ENCODE measurements at places on chromosomes 5 and 9.
A peak's percentile ranks its signal among the peaks of the same experiment; 100 is the strongest.

GRCh38 chr9:73151653-73152542 is at the start of gene ANXA1:
TSS of gene ANXA1 (plus strand) at chr9:73151865. CDS start at chr9:73158536, 6,671 bp downstream.
- peak; percentile 92 for DNase-seq

GRCh38 chr9:123420592-123421111 is 64.7 kb downstream of the CRB2 start:
- no peak for DNase-seq

- DNase-seq = peak; percentile 73
Observed at GRCh38 chr9:17600962-17601593, 22.2 kb downstream of the SH3GL2 start.

DNA sequence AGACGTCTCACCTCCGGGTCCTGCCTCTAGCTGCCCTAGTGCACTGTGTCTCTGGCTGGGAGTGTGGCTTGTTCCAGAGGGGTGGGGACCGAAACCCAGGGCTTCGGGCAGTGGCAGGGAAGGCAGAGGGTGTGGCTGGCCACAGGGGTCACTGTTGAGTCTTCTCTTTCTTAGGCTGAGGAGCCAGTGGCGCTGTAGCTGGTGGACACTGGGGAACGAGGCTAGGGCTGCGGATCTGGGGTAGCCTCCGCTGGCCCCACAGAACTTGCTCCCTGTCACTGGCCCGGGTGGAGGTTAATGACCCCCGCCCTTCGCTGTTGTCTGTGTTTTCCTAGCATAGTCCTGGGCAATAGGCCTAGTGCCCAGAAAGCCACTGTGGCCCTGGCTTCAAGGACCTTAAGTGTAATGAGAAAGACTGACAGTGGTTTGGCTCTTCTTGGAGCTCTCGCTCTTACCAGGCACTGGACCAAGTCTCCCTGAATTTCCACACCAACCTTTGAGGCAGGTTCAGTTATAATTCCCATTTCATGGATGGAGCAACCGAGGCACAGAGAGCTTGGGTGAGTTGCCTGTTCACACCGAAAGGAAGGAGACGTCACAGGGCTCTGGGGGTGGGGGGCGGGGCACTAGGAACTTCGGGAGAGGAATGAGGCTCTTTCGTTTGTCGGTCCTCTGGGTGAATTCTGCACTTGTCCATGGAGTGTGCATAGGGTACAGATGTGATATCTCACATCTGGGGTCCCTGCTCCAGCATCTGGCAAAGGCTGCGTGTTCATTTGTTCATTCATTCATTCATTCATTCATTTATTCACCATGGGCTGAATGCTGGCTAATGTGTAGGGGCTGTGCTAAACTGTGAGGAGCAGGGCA is 4.8 kb upstream of the IER5L start:
- peak; percentile 27 for DNase-seq

GRCh38 chr9:95116002-95116807 is 201.3 kb downstream of the FANCC start:
- no peak for DNase-seq

DNA sequence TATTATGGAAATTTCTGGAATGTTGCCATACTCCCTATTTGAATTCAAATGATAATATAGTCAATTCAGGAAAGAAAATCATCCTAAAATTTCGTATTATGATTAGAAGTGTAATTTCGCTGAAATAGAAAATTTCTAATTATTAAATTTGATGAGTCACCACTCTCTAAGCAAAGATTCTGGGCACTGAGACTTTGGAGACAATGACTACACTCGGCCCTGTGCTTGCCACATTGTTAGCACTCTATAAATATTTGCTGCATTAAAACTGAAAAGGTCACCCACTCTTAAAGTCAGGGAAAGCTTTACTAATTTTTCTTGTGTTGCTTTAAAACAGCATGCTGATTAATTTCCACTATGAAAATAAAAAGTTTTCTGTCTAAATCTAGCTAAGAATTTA is 240.3 kb downstream of the TLE4 start:
- DNase-seq = no peak

DNA sequence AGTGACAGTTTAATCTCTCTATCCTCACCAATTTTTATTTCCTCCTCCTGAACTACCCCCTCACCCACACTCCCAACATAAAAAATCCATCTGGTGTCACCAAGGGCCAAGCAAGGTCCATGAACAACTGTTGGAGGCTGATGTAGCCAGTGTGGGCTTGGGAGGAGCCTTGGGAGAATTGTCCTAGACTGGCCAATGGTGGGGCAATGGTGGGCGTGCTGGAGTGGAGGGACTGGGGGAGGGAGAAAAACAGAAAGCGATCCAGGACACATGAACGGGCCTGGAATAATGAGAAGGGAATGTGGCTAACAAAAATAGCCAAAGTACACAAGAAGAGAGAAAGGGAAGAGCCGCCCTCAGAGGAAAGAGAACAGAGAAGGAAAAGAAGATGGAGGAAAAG is 272.6 kb downstream of the ENC1 start:
- no peak for DNase-seq

DNA sequence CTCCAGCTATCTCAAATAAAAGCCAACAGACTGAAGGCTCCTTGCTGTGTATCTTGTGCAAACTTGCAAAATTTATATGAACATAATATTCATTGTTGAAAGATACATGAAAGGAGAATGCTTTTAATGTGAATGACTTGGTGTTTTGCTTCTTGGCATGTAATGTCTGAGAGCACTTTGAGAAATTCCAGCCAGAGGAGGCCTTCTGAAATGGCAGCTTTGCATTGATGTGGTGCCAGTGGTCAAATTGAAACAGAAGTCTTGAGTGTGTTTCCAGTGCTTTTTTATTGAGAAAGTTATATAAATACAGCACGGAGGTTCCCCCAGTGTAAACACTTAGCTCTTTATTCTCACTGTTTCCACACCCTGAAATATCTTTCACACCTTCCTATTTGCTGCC is 182.1 kb downstream of the ADCY2 start:
- DNase-seq = no peak

- DNase-seq = no peak
Observed at GRCh38 chr5:94920570-94920969, 302.1 kb downstream of the SLF1 start.

DNA sequence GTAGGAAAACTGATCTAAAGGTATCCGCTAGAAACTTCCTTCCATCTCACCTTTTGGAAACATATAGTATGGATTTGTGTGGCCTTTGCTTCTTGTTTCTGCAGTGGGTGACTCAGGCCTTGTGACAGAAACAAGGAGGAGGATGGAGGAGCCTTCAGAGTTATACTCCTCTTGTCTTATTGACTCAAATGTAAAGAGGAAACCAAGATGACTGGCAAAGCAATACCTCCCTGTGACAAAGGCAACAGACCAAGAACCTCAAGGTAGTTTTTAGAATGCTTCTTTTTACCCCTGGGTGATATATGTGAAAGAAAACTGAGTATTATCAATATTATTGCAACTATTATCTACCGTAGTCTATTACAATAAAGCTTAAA is 123.3 kb upstream of the SLIT3 start:
- no peak for DNase-seq

DNA sequence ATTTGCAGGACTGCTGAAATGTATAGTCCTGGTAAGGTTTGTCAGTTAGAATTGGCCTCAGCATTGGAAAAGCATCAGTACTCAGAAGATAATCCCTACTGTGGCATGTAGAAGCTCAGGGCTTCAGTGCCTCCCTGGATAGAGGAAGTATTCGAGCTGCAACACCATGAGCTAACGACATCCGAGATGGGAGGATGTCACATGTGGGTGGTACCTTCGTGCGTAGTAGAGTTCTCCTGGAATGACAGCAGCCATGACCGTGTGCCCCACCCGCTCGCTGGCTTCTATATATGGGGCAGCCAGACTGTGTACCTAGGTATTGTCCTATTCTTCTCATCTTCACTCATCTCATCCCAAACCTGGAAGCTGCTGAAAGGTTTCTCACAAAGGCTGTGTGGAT is 345.8 kb upstream of the KLF9 start:
- DNase-seq = no peak

DNA sequence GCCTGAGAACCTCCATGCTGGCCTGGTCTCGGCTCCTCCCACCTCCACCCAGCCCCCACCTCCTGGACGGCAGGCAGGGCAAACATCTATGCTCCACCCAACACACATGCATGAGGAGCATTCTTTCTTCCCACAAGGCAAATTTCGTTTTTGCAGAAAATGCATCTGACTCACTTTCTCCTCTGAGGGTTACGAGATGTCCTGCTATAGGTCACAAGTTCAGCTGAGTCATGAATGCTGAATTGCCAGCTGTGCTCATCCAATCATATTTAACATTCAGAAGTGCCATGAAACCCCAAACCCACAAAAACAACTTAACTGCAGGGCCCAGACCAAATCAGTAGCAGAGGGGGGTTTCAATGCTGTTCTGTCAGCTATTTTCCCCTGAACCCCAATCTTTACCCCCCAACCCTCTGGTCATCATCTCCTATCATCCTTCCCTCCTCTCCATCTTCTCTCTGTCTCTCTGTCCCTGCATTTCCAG is 39.0 kb upstream of the OSMR start:
- DNase-seq = peak; percentile 78

DNA sequence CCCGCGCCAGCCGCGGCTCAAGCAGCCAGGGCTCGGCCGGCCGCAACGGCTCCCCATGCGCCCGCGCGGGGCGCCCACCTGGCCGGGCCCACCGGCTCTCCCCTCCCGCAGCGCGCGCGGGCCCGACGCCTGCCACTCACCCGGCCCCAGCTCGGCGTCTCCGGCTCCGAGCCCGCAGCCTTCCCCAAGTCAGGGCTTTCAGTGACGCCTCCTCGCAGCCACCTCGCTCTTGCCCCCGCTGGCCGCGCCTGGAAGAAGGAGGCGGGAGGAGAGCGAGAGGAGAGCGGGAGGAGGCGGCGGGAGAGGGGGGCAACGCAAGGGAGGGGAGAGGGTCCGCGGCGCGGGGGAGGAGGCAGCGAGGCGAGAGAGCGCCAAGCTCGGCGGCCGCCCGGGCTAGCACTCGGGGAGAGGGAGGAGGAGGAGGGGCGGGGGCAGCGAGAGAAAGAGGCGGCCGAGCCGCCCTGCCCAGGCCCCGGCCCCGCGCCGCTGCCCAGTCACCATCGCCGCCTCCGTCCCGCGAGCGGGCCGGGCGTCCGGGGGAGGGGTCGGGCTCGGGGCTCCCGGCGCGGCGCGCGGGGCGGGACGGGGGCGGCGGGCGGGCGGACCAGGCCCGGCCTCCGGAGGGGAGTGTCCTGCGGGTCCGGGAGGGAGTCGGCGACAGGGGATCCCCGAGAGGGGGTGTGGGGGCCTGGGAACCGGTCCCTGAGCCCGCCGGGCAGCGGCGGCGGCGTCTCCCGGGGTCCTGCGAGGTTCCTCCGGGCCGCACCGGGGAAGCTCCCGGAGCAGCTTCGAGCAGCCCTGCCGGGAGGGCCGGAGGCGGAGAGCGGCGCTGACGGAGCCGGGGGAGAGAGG is at the start of gene LHFPL2:
LHFPL2 (minus strand) TSS at position 414 of the 852 bp plus-strand sequence. CDS start 138,559 bp downstream, outside the sequence.
- DNase-seq = peak; percentile 91

DNA sequence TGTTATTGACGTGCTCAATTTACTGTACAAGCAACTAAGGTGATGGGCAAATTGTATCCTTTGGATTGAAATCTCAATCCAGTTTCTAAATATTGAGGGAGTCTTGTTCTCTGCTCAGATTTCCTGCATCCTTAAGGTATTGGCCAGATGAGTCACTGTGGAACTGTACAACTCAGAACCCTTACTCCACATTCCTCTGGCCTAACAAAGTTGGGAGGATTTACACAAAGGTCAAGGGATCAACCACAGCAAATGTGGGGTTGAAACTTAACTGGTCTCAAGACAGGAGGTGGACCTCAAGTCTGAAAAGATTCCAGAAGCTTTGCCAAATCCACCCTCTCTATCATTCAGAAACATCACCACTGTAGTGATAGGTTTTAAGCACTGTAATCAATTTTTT is 81.5 kb upstream of the AGXT2 start:
- peak; percentile 67 for DNase-seq

- DNase-seq = peak; percentile 66
Observed at GRCh38 chr5:142106061-142106460, 2.5 kb upstream of the NDFIP1 start.

DNA sequence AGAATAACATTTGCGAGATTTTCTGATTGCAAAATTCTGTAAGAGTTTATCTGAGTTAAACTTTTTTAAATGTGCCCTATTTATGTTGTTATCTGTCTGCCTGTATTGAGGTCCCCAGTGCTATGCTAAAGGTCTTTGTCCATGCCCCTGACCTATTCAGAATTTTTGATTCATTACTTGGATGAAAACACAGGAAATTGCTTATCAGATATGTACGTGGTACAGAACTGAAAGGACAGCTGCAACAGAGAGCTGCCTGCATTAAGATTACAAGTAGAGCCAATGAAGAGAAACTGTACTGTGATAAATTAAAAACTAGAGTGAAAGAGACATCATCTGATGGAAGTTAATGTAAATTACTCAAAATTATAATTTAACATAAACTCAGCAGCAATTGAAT is 408.8 kb downstream of the ADGRV1 start:
- DNase-seq = no peak

- no peak for DNase-seq
Observed at GRCh38 chr9:109916316-109916715, 136.3 kb downstream of the PALM2AKAP2 start.

- peak; percentile 94 for DNase-seq
Observed at GRCh38 chr9:88775037-88775471, 216.2 kb upstream of the S1PR3 start.

- no peak for DNase-seq
Observed at GRCh38 chr5:88235828-88236227, 32.8 kb downstream of the TMEM161B start.

DNA sequence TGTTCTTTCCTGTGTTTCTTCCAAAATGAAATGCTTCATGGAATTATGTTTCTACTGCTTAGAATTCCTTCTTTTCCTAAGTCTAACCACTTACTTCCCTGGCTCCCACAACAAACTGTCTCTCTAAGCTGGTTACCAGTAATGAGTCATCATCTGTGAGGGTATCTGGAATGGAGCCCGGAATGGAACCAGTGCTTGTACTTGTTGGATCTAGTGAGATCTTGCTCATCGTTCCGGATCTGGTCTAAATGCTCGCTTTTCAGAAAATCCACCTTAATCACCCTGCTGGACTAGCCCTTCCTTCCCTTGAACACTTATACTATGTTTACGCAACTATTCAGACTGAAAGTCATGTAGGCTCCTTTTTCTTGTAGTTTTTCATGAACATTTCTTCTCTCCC is 184.8 kb downstream of the PBX3 start:
- DNase-seq = peak; percentile 80

GRCh38 chr5:111572561-111572960 is 60.2 kb upstream of the STARD4 start:
- no peak for DNase-seq

GRCh38 chr9:94867281-94867841 is 140.9 kb downstream of the AOPEP start:
- peak; percentile 86 for DNase-seq

- no peak for DNase-seq
Observed at GRCh38 chr5:147555176-147555575, 45.3 kb upstream of the DPYSL3 start.

DNA sequence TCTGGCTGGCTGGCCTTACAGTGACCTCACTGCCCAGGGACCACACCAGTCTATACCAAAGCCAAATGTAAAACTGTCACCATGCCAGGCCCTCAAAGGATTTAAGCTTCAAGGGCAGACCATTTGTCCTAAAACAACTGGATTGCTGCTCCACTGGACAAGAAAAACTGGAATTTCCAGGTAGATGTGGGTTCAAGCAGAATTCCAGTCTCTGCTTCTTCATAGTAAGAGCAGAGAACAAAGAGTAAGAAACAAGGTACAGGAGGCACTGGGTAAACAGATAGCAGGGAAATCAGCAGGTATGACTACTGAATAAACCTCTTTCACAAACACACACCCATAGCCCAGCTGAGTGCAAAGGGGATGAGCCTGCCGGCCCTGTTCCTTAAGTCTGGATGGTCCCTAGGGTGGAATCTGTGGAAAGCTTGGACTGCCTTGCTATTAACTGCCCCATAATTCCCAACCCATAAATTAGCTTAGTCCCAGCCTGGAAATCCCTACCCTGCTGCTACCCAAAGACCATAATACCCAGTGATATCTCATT is 5.5 kb downstream of the B4GALT1 start:
- peak; percentile 42 for DNase-seq

Data from adipocyte (in vitro differentiated cells).